ENCODE measurements at places on chromosomes 1 and 21.
A peak's percentile ranks its signal among the peaks of the same experiment; 100 is the strongest.

- no peak for DNase-seq
Measured at GRCh38 chr1:197944485-197944884, 27.3 kb downstream of the LHX9 start.

GRCh38 chr1:9061252-9061960 is 8.0 kb downstream of the SLC2A5 start:
- no peak for DNase-seq

DNA sequence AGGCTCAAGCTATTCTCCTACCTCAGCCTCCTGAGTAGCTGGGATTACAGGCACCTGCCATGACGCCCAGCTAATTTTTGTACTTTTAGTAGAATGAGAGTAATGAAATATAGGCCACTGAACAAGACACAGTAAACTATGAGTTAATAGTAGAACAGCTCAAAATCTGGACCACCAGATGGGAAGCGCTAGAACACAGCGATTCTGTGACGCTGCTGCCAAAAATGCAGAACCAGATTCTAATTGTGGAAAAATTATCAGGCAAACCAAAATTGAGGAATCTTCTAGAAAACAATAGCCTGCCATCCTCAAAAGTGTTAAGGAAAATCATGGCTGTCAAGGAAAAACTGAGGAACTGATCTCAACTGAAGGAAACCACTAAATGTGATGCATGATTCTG is 111.4 kb upstream of the TIAM1 start:
- DNase-seq: no peak

- DNase-seq: no peak
Measured at GRCh38 chr1:60017508-60018205, 55.9 kb downstream of the C1orf87 start.

DNA sequence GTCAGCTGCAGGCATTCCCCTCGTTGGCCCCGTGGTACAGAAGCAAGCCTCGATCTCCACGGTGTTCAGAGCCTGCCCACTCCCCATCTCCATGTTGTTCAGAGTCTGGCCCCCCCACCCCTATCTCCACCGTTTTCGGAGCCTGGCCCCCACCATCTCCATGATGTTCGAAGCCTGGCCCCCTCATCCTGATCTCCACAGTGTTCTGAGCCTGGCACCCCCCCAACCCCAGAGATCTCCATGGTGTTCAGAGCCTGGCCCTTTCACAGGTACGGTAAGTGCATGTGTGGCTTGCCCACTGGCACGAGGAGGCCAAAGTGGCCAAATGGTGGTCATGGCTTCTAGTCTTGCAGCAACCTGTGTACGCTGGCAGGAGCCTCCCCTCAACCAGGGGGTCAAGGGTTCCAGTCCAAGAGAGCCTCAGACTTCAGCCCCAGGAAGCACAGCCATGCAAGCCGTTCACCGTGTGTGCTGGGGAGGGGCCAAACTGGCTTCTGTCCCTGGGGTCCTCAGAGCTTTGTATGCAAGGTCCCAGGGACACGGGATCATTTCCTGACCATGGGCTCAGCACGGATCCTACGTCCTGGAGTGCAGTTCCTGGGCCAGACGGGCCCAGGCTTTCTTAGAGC is 13.3 kb upstream of the PCBP3 start:
- no peak for DNase-seq

DNA sequence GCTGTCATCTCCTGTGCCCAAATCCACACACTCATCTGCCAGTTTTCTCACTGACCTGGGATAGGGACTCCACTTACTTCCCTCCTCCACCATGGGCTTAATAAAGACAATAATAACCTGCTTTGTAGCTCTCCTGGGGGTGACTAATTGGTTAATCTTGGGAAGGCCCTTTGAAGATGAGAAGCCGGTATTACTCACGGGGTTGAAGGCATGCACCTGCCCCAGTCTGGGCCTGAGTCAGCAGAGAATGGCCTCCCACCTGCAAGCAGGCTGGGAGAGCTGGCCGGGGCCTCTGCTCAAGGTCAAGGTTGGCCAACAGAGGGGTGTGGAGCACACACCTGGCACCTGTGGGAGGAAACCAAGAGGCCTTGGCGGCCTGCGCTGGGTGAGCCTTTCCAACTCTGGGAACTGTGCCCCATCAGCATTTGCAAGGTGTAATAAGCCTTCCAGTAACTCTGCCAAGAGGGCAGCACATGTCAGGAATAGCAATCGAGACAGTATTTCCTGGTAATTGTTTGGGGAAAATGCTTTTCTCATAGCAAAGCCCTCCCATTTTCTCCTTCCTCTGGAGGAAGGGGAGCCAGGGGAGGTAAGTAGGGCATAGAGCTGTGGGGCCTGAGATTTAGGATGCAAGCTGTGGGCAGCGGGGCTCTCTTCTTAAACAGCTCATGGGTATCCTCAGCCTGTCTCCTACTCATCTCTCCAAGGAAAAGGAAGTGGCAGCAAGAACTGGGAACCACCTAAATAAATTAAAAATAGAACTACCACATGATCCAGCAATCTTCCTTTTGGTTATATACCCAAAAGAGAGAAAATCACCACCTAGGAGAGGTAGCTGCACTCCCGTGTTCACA is 49.0 kb downstream of the TOMM20 start:
- DNase-seq: no peak

- DNase-seq: peak; percentile 63
Measured at GRCh38 chr1:228280106-228280901, 72.5 kb downstream of the OBSCN start.

DNA sequence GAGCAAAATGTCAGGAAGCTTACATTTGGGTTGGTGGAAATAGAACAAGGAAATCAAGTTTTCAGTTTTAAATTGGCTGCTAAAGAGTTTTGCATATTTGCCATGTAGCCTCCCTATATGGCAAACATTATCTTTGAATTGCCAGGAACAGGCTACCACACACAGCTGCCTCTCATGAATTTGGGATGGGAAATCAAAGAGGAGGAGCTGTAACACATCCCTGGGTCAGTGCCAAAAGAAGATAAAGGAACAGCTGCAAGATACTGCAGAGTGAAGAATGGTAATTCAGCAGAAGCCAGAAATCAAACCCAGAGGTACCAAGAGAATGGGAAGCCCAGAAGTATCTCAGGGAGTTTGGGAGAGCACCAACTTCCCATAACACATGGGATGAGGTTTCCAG is 18.6 kb upstream of the RASAL2 start:
- DNase-seq: no peak

DNA sequence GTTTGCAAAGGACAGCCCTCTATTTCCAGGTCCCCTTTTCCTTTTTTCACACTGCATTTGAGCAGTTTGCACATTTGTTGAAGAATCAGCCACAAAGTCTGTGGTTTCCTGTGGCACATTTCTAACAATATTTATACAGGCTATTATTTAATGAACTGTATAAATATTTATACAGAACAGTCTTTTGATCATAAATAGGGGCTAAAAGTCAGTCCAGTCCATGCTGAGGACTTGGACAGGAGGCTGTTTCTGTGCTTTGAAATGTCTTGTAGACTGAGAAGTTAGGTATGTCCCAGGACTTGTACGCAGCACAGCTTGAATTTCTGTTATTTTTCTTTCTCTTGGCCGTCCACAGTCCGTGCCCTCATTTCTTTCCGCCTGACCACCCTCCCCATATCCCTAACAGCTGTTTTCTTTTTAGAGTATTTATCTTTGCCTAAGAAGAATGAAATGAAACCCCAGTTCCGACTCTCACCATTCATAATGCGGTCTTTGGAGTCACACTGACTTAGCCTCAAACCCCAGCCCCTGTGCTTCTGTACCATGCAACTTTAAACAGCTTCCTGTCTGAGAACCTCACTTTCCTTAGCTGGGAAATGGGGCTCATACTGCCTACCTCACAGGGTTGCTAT is 19.7 kb downstream of the FGGY start:
- no peak for DNase-seq

DNA sequence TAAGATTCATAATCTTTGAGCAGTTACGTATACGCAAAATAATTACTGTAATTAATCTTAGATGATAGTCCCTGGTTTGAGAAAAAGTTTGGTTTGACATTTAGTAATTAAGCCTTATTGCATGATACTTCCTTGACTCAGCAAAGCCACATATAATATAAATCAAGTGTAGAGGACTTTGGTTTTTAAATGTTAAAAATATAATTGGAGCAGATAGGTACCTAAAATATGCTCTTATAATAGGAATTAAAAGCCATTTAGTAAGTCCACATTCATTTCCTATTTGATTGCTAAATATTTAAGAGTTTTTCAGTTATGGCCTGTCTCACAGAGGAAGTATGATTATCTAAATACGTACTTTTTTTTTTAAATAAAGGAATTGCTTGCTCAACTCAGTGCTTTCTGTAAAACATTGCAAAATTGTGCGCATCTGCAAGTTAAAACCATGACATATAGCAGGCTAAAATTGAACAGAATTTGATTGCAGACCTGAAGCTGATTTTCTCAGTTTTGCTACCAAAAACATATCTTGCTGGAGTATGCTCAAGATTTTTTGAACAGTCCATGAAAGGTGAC is 20.4 kb downstream of the RPE65 start:
- DNase-seq: no peak

- no peak for DNase-seq
Measured at GRCh38 chr1:10909697-10910680, 102.5 kb upstream of the TARDBP start.

- DNase-seq: no peak
Measured at GRCh38 chr1:174397261-174397660, 50.5 kb upstream of the GPR52 start.

DNA sequence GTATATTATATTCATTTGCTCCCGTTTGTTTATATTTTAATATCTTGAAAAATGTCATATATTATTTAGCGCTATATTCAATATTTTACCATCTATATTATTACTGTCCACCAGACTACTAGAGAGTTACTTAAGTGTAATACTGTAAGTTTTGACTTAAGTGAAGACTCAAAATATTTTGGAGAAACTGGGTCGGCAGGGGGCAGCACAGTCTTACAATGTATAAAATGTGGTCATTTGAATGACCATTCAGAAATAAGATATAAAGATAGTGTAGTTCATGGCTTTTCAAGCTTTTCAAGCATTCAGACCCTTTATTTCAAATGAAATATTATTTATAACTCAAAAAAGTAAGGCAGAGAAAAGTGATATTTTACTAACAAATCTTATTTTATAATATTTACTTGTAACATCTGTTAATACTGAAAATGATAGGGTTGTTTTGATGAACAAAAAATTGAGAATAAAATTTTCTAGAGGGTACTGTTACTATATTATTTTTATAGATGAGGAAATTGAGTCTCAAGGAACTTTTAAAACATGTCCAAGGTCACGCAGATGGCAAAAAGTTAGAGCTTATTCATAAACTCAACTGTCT is 89.0 kb upstream of the SERTAD4 start:
- DNase-seq: peak; percentile 70

- no peak for DNase-seq
Measured at GRCh38 chr1:95386371-95386770, 152.4 kb downstream of the RWDD3 start.

DNA sequence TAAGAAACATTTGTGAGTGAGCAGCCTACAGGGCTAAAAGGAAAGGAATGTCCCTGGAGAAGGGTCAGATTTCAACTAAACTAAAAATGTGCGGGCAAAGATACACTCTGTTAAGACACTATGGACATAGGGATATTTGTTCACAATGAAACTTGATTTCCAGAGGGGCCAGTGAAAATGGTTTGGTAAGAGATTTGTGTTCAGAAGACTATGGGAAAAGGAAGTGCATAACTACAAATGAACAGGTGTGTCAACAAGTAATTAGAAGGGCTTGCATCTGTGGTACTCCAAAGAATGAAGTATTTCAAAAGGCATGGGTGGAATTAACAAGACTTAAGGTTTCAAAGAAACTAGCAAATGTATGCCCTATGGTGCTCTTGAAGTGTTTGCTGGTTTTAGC is 60.4 kb downstream of the NME7 start:
- DNase-seq: no peak

DNA sequence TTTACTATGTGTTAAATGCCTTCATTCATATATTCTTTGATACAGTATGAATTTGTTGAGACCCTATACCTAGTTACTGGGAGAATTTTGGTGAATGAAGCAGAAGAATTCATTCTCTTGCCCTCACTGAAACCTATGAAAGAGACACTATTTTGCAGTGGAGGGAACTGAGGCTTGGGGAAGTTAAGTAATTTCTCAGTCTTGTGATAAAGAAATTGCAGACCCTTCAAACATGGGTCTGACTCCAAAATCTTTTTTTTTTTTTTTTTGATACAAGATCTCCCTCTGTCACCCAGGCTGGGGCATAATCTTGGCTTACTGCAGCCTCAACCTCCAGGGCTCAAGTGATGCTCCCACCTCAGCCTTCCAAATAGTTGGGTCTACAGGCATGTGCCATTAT is 132.1 kb downstream of the DNM3 start:
- DNase-seq: no peak

DNA sequence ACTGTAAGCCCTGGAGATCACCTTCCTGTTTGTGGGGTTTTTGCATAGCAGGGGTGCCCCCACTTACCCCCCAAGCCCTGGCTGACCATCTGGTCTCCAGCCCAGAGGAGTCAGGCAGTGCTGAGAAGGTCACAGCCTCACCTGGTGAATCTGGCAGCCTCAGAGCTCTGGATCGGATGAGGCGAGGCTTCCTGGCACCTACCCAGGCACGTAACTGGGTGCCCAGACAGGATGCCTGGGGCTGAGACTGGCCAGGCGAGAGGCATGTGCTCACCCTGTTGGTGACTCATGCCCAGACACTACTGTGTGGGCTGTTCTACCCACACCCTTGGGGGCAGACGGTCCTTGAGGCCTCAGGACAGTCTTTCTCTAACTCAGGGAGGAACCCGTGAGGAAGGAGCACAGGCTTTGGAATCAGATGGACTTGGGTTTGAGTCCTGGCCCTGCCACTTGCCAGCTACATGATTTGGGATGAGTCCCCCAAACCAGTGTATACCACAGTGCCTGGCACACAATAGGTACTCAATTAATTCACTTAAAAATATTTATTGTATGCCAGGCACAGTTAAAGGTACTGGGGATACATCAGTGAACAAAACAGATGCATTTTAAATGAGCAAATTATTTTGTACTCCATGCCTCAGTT is 15.1 kb upstream of the PADI3 start:
- DNase-seq: no peak

- DNase-seq: no peak
Measured at GRCh38 chr1:17746920-17747319, 8.2 kb upstream of the ACTL8 start.

GRCh38 chr1:192160196-192160595 is 1.9 kb downstream of the RGS18 start:
- DNase-seq: no peak

- DNase-seq: no peak
Measured at GRCh38 chr1:231683439-231684165, 57.0 kb downstream of the DISC1 start.

DNA sequence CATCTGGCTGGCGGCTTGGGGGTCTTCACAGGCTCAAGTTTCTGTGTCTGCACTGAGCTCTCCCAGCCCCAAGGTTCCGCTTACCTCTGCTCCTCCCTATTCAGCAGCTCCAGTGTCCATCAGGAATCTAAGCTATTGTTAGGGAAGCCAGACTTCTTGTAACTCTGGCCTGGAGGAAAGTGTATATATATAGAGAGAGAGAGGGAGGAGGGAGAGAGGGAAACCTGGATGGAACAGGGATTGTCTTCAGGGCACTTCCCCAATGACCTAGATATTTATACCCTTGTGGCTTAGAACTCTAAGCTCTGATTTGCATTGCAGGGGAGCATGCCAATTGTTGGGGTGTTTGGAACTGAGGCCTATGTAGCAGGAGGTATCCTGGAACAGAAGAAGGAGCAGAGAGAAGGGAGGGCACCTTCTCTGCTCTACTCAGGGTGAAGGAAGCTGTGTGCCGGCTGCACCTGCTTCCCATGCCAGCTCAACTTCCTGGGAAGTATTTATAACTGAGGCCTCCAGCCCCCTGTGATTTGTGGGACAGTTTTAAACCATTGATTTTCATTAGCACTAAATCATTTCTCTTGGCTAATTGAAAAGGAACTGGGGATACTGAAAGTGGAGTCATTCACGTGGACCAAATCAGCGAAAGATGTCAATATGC is 70.9 kb downstream of the NAV1 start:
- DNase-seq: no peak
